ENCODE measurements at places on chromosomes 11 and 22.
A peak's percentile ranks its signal among the peaks of the same experiment; 100 is the strongest.

GRCh38 chr11:64571410-64572091 is 19.5 kb upstream of the SLC22A12 start:
- peaks cover 16% of the 10 kb centered on the region for H3K4me1 ChIP-seq
- no peaks in the 10 kb centered on the region for H3K36me3 ChIP-seq
- H3K27ac ChIP-seq: no peak overlapping the region

- H3K4me3 ChIP-seq: no peak overlapping the region
- H3K36me3 ChIP-seq: no peaks in the 10 kb centered on the region
- no peak overlapping the region for H3K27ac ChIP-seq
- H3K27me3 ChIP-seq: no peaks in the 10 kb centered on the region
- no peak for DNase-seq
These were observed 26.4 kb downstream of the APOL3 start for GRCh38 chr22:36134182-36134581.

GRCh38 chr22:24443668-24444067 is 16.3 kb downstream of the ADORA2A start:
- no peak overlapping the region for H3K27ac ChIP-seq
- H3K36me3 ChIP-seq: no peaks in the 10 kb centered on the region
- no peaks in the 10 kb centered on the region for H3K4me1 ChIP-seq
- no peaks in the 10 kb centered on the region for H3K27me3 ChIP-seq
- DNase-seq: no peak

DNA sequence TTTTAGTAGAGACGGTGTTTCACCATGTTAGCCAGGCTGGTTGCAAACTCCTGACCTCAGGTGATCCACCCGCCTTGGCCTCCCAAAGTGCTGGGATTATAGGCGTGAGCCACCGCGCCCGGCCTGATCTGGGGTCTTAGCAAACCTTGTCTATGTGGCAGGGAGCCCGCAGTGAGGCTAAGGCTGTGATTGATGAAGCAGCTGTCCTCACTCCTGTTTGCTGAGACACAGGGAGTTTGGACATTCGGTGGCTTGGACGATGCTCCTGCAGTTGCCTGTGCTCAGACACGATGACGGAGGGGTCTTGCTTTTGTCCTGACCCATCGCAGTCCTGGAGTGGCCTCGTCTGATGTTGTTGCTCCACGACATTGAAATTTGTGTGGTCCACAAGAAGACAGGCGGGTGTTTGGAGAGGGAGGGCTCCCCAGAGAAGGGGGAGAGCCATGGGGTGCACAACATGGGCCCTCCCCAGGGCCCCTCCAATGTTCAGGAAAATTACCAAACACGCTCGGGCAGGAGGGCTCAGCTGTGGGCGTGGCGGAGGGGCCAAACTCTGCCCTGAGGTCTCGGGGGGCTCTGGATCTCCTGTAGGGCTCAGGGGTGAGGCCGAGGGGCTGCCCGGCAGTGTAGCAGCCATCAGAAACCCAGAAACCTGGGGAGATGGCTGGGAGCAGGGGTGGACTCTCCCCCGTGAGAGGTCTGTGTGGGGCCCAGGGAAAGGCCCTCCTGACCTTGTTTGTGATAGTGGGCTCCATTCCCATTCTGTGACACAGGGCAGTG is 41.8 kb upstream of the PRR5 start:
- no peaks in the 10 kb centered on the region for H3K27me3 ChIP-seq
- H3K4me3 ChIP-seq: no peak overlapping the region
- no peak overlapping the region for H3K27ac ChIP-seq
- no peak for DNase-seq

DNA sequence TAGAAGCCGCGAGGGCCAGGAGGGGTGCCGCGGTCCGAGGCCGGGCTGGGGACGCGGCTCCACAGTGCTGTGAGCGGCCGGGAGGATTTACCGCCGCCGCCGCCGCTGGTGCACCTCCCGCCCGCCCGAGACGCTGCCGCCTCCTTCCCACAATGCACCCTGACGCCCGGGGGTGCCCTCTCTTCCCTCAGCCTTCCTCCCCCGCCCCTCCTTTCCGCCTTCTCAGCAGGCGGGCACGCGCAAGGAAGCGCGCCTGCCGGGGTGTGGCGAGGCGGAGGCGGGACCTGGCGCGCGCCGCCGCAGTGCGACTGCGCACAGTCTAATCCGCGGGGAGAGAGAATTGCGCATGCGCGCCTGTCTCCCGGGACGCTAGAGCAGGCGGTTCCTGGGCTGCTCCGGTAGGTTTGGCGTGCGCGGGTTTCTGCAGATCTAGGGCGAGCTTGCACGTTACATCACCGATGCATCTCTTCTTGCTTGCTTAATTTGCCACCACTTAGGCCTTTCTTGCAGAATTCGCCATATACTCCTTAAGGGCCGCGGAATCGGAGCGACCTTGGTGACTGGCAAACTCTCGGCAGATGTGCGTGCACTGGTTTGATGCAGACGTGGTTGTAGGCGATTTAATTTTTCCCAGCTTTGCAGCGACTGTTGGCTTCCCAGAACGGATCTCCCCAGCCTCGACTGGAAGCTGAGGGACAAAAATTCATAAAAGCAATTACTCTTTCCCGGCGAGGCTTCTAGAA is at the start of the genes GVQW3 and THAP12:
GVQW3 (plus strand) TSS at position 347 of the 743 bp plus-strand sequence. CDS start 506 bp downstream, outside the sequence.
THAP12 (minus strand) TSS at position 156 of the 743 bp plus-strand sequence. CDS start 296 bp downstream, outside the sequence.
- peaks cover 5% of the 10 kb centered on the region for H3K36me3 ChIP-seq
- H3K27ac ChIP-seq: no peak within 1 kb of the TSS
- H3K4me1 ChIP-seq: peaks cover 4% of the 10 kb centered on the region
- DNase-seq: peak; percentile 93

DNA sequence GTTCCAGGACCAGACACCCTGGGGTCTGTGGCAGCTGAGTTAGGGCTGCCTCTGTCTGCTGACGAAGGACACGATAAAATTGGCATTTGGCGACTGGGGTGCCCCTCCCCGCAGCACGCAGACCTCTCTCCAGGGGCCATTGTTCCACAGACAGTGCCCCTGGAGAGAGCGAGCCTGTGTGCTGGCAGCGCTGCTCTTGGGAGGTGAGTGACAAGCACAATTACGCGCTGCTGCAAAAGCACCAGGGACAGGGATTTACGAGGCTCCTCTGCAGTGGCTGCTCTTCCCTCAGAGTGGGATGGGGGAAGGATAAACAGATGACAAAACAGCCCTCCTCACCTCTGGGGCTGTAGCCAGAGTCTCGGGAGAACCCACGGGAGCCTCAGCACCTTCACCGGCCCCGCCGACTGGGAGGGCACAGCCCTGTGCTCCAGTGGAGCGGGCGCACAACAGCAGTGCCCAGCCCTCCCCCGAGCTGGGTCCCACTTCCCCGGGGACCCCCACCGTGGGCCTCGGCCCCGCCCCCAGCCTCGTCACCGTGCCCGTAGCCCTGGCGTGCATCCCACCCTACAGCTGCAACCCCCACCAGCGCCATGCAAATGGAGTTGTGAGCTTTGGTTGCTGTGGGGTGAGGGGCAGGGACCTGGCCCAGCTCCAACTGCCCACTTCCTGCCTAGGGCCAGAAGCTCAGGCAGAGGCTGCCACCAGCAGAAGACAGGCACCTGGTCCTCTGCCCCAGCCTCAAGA is 19.6 kb downstream of the CHID1 start:
- H3K27me3 ChIP-seq: no peaks in the 10 kb centered on the region
- H3K36me3 ChIP-seq: peaks cover 11% of the 10 kb centered on the region
- H3K27ac ChIP-seq: no peak overlapping the region
- no peak for DNase-seq

DNA sequence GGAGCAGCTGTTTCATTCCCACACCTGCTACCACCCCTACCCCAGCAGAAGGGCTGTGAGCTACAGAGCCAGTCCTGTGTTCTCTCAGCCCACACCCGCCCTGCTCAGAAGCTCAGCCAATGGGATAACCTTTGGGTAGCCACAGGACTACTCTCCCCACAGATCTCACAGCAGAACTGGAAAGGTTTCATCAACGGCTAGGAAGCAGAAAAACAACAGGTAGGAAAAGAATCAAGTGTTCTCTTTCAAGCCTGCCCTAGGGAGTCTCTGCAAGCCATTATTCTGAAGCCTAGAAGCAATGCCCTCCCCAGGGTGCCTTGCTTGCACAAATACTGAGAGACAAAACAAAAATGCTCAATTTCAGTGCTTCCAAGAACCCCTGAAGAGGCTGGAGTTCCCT is 77.2 kb downstream of the TMPRSS5 start:
- H3K27me3 ChIP-seq: peaks cover 11% of the 10 kb centered on the region
- H3K27ac ChIP-seq: no peak overlapping the region
- H3K4me1 ChIP-seq: peaks cover 12% of the 10 kb centered on the region
- no peaks in the 10 kb centered on the region for H3K36me3 ChIP-seq

DNA sequence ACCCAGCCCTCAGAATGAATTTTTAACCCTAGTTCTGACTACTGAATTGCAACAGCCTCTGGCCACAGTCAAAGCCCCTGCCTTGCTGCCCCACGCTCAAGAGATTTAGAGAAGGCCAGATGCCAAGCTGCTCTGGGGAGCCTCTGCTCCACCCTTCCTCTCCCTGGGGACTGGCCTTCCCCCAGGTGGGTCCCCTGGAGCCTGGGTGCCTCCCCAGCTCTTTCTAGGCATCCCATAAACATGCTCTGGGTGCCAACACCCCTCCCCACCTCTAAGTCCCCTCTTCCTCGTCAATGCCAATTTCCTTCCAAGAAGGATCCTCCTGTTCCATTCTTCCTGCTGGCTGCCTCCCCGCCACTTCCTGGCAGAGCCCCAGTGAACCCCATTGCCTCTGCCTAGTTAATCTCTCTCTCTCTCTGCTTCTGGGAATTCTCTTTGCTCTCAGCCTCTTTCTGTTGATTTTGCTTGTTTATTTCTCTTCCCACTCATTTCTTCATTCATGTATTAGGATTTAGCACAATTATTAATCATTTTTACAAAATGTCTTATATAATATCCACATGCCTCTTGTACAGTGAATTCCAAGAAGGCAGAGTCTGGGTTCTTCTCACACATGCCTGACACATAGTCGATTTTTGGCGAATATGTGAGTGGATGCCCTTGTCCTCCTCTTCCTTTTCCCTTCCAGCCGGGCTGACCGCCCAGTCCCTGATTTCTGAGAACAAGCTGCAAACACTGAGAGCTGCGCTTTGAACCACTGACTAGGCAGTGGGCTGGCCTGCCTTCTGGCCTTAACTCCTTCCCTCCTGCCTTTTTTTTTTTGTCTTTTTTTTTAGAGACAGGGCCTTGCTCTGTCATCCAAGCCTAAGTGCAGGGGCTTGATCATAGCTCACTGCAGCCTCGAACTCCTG is 17.5 kb downstream of the UQCR10 start:
- no peaks in the 10 kb centered on the region for H3K36me3 ChIP-seq
- no peak overlapping the region for H3K4me3 ChIP-seq
- H3K27me3 ChIP-seq: no peaks in the 10 kb centered on the region
- H3K27ac ChIP-seq: no peak overlapping the region
- H3K4me1 ChIP-seq: no peaks in the 10 kb centered on the region
- DNase-seq: no peak

- peaks cover 64% of the 10 kb centered on the region for H3K36me3 ChIP-seq
- no peaks in the 10 kb centered on the region for H3K4me1 ChIP-seq
- no peak overlapping the region for H3K27ac ChIP-seq
- no peak overlapping the region for H3K4me3 ChIP-seq
- peaks cover 3% of the 10 kb centered on the region for H3K27me3 ChIP-seq
- DNase-seq: no peak
These were observed 10.5 kb downstream of the ARL14EP start for GRCh38 chr11:30333405-30333804.

GRCh38 chr11:132094598-132094997 is 724.2 kb downstream of the NTM start:
- H3K4me3 ChIP-seq: no peak overlapping the region
- DNase-seq: no peak

GRCh38 chr11:28838741-28839140 is 730.6 kb downstream of the METTL15 start:
- no peaks in the 10 kb centered on the region for H3K27me3 ChIP-seq
- no peak for DNase-seq
- H3K4me3 ChIP-seq: no peak overlapping the region
- no peaks in the 10 kb centered on the region for H3K36me3 ChIP-seq
- no peak overlapping the region for H3K27ac ChIP-seq
- H3K4me1 ChIP-seq: no peaks in the 10 kb centered on the region

DNA sequence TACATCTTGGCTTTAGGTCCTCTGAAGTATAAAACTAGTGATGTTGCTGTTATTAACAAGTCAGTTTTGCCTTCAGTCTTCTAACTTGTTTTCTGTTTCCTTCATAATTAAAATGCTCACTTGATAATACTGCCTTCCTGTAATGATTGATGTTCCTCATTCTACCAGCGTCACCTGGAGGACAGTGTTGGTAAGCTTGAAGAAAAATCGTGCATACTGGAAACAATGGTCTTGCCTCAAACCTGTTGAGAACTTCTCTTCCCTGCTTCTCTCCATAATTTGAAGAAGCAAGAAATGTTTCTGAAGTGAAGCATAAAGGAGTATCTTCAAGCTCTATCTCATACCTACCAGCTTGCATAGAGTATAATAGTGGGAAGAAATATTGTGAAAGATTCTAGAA is 3.0 kb downstream of the YWHAH start:
- no peak overlapping the region for H3K27ac ChIP-seq
- no peaks in the 10 kb centered on the region for H3K27me3 ChIP-seq
- peaks cover 4% of the 10 kb centered on the region for H3K36me3 ChIP-seq
- no peak overlapping the region for H3K4me3 ChIP-seq
- DNase-seq: no peak

DNA sequence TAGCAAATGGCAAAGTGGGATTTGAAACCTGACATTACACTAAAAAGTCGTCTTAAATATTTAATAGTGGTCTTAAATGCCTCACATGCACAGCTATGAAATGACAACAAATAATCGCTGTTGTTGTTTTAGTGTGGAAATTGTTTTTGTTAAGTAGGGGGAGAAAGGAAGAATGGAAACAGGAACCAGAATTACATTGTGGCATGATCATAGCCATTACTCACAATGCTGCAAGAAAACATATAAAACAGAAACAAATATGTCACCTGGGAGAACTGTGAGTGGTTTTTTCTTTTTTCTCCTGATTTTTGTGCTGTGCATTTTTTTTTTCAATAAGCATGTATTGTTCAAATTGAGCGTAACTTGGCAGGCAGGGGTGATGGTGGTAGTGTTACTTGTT is 22.9 kb downstream of the FAM76B start:
- H3K4me1 ChIP-seq: no peaks in the 10 kb centered on the region
- no peak for DNase-seq
- no peaks in the 10 kb centered on the region for H3K27me3 ChIP-seq
- no peak overlapping the region for H3K27ac ChIP-seq
- no peaks in the 10 kb centered on the region for H3K36me3 ChIP-seq
- no peak overlapping the region for H3K4me3 ChIP-seq

GRCh38 chr11:45087086-45087899 is 59.1 kb upstream of the PRDM11 start:
- H3K4me3 ChIP-seq: no peak overlapping the region
- no peaks in the 10 kb centered on the region for H3K27me3 ChIP-seq
- no peak for DNase-seq
- no peaks in the 10 kb centered on the region for H3K36me3 ChIP-seq
- no peak overlapping the region for H3K27ac ChIP-seq
- H3K4me1 ChIP-seq: peaks cover 44% of the 10 kb centered on the region
